ENCODE measurements at places on chromosomes 7 and 10.

DNA sequence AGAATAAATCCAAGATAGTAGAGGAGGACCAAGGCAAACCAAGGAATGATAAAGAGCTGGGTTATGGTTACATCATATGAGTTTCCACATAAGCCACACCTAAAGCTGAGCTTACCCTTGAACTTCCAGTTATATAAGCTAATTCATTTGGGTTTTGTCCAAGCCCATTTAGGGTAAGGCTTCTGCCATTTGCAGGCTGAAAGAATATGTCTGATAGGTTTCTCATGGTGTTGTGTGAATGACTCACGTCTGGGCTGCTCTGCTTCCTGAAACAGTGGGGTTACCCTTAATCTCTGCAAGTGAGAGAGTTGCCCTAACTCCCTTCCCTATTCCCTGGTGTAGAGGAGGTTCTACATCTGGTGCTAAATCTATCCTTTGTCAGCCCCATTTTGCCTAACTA is 60.8 kb downstream of the PTTG1IP2 start:
- DNase-seq = no peak

DNA sequence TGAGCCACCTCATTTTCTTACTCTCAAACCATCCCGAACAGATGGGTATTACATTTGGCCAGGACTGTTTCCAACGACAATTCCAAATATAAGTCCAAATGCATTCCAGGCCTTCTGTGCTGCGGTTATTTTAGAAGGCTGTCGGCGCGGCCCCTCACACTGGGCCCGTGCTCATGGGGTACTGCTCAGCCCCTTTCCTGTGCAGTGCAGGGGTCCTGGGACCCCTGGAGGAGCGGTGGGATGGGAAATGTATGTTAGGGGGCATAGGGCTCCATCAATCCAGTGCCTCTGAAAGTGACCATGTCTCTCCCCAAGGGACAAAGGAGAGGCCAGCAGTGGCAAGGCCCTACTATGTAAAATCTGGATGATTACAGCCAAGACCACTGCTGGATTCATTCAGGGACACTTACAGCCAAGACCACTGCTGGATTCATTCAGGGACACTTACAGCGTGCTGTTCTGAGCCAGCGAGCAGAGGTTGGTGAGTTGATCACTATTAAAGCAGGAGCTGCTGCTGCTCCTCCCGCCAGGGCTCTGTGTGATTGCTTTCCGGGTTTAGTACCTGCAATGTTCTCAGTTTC is 66.3 kb downstream of the CHST15 start:
- no peak for DNase-seq

DNA sequence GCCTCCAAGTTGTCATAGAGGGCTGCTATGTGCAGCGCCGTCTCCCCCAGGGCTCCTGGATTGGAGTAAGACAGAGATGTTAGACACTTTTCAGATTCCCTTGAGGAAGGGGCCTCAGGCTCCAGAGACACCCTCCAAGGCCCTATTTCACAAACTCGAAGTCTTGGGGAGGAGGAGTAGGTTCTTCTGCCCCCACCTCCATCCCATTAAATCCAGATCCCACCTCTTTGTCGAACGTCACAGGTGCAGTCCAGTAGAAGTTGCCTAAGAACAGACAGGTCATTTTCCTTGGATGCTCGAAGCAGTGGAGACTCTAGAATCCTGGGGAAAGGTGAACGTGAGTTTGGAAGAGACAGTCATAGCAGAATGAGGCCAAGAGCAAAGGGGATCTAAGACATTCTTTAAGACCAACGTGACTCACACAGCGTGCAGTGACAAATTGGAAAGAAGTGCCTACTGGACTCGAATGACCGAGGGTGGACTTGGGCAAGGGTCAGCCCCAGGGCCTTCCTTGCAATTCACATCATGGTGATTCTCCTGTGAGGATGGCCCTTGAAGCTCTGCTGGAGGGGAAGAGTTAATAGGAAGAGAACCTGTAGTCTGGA is 3.3 kb downstream of the TRPV5 start:
- no peak for DNase-seq

DNA sequence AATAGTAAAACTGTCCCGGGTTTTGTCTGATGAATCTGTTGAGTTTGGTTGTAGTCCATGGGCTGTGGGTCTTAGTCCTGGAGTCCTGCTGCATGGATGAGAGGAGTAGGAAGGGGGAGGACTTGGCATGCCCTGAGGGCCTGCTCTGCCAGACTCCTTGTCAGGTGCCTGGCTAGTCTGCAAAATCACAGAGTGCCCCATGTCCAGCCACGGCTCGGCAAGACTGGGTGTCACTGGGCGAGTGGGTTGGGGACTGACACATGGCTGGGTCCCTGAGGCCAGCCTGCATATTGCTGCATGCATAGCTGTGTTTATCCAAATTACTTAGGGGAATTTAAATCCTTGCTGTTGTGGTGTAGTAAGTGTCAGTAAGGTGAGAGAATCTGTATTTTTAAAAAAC is 9.7 kb downstream of the MINDY4 start:
- DNase-seq = no peak

- no peak for DNase-seq
These were observed 86.5 kb downstream of the GSDME start for GRCh38 chr7:24670782-24671181.

GRCh38 chr10:60566096-60566495 is 176.4 kb upstream of the ANK3 start:
- no peak for DNase-seq

DNA sequence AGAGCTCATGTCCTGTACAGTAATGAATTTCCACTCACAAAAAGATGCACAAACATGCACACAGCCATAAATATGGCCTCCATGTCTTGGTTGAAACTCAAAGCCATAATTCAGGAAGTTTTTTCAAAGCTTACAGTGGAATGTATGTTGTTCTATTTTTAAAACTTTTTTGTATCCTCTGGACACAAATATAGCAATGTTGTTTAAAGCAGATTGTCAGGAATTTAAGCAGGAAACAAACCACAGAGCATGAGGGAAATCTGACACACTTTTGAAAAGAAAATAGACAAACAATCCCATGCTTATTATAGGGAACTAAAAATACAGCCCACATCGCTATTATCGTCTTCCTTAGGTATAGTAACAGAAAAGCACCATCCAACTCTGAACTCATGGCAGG is 21.5 kb downstream of the LRRN3 start:
- no peak for DNase-seq

- DNase-seq = no peak
These were observed 1000.9 kb downstream of the LRMDA start for GRCh38 chr10:76432016-76433012.

DNA sequence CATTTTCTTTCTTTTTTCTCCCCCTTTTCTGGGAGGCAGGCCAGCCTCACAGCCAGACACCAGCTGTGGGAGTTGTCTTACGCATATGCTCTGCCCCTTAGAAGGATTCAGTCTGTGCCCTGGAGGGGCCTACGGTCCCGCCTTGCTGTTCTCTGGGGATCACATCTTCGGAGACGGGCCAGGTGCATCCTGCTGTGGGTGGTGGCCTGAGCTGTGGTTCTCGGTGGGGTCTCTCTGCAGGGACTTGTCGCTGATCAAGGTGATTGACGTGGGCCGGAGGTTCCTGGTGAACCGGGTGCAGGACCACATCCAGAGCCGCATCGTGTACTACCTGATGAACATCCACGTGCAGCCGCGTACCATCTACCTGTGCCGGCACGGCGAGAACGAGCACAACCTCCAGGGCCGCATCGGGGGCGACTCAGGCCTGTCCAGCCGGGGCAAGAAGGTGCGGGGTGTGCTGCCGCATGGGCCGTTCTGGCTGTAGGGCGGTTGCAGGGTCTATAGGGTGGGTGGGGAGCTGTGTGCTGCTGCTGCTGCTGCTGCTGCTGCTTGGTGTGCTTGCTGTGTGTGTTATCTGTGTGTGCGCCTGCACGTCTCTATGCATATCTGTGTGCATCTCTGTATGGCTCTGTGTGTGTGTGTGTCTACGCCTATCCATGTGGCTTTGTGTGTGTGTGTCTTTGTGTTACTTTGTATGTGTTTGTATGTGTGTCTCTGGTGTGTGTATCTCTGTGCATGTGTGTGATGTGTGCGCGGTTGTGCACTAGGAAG is 17.9 kb downstream of the PFKFB3 start:
- DNase-seq = no peak

GRCh38 chr10:109952526-109952925 is 29.2 kb upstream of the XPNPEP1 start:
- DNase-seq = no peak

DNA sequence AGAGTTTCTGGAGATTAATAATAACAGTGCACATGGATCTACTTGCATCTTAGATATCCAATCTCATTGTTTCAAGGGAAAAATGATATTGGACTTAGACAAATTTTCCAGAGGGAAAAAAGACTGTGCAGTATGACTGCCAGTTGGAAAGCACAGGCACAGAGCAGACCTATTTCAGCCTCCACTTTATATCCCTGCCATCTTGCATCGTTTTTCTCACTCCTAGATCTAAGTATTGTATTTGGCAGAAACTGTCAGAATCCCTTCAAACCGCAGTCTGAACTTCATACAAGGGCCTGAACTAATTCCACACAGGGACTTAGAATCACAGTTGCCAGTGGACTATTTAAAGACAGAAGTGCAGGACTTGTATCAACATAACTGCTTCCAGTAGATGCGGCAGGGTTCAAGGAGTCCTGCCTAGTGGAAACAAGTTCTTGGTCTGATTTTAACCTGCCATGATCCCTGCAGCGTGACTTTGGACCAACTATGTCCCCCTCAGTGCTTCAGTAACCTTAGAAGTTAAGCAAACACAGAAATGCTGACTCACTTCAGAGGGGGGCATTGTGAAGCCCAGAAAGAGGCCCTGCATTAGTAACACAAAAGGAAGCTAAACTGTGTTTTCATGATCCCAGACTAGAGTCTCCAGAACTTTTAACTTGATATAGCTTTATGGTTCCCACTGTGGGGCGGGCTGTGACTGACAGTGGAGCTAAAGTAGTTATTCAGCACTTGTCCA is 95.7 kb upstream of the PALS2 start:
- DNase-seq = no peak

- no peak for DNase-seq
These were observed 32.3 kb downstream of the GPR22 start for GRCh38 chr7:107502154-107502553.

- DNase-seq = no peak
These were observed 1226.7 kb upstream of the LRRN3 start for GRCh38 chr7:109864230-109864629.

GRCh38 chr10:43962346-43963191 is 313.9 kb upstream of the ZNF32 start:
- DNase-seq = no peak

GRCh38 chr7:130092598-130092997 is 22.3 kb downstream of the KLHDC10 start:
- no peak for DNase-seq

DNA sequence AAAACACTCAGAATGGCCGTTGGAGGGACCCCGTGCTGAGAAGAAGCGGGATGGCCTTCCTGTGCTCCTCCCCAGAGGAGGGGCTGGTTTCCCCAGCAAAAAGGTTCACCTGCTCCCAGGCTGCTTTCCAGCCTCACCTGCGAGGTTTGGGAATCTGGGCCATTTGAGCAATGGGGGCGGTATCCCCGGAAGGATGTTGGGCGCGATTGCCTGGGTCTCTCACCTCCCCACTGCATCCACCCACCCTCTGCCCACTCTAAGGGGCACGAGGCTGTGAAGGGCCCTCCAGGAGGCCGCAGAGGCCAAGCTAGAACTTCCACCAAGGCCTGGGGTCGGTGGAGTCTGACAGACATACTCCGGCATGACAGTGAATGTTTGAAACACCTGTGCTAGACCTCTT is 147.6 kb downstream of the PAXIP1 start:
- no peak for DNase-seq

- no peak for DNase-seq
These were observed 212.0 kb upstream of the IGFBP3 start for GRCh38 chr7:46133072-46133471.

GRCh38 chr10:27822301-27822700 is 76.7 kb upstream of the MKX start:
- no peak for DNase-seq

Measured in GOT3 (cell line).